ENCODE measurements at places on chromosomes 1 and 21.

DNA sequence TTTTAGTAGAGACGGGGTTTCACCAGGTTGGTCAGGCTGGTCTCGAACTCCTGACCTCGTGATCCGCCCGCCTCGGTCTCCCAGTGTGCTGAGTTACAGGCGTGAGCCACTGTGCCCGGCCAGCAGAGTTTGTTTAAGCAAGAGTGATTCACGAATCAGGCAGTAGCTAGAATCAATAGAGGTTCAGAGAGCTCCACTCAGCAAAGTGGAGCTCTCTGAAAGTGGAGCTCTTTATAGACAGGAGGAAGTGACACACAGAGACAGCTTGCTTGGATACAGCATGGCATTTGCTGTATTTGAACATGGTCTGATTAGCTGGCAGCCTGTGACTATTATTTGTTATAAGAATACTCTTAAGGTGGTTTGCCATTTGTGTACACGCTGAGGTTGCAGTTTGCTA, 27.1 kb upstream of the CD34 start:
- no peak for DNase-seq

DNA sequence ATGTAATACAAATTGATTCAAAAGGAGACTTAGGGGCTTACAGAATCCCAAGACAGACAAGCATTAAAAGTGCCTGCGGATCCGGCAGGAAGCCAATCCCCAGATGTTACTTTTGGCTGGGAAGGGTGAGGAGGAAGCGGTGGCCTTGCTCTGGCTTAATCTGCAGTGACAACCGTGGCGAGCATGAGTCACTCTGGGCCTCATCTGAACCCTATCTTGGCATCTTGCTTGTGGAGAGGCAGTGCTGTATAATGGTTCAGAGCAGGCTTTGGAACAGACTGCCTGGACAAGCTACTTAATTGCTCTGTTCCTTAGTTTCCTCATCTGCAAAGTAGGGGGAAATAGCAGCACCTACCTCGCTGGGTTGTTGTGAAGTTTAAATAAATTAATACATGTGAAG, 74.1 kb downstream of the XCL2 start:
- DNase-seq = peak; percentile 62

- DNase-seq = no peak
Measured at GRCh38 chr1:55547405-55547804, 332.2 kb upstream of the USP24 start.

DNA sequence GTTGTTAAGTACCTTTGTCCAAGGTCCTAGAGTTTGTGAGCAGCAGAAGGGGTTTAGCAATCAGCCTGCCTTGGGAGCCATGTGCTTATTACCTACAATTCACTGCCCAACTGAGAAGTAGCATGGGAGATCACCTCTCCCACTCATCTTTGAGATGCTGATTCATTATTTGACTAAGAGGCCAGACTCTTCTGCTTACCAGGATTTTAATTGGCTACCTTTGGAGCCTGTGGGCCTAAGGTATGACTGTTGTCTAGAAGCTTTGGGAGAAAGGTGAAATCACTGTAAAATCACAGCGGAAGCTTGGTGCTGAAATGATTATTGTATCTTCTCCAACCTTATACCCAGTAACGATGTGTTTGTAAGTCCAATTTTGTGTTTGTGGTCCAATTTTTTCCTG, 213.4 kb downstream of the ST6GALNAC3 start:
- DNase-seq = no peak

DNA sequence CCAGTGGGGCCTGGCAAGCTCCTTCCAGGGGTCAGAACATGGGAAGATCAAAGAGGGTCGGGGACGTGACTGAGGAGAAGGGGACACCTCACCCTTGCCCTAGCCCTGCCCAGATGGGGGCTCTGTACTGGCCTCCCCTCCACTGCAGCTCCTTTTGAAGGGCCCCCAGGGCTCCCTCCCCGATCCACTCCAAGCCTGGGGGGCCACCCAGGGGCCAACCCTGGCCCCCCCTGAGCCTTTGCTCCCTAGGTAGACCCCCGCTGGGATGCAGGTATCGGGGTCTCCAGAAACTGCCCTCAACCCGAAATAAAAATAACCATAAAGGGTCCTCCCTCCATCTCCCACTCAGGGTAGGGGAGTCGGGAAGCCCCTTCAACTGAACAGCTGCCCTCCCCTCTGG, 37.4 kb upstream of the FAM131C start:
- DNase-seq = no peak

DNA sequence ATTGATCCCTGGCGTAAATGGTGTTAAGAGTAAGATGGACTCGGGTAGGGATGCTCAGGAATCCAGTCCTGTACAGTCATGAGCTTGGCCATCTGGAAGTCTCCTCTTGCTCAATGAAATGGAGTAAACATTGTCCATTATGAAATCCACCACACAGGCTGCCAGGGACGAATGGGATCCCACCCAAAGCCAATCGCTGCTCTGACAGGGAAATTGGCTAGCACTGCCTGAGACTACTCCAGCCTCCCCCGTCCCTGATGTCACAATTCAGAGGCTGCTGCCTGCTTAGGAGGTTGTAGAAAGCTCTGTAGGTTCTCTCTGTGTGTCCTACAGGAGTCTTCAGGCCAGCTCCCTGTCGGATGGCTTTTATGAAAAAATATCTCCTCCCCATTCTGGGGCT, at the start of gene HSD11B1:
TSS of gene HSD11B1 (plus strand) at position 263 of the 400 bp plus-strand sequence. CDS start at position 360, 97 bp downstream.
- DNase-seq = no peak

GRCh38 chr1:245946905-245947304, 560.2 kb downstream of the SMYD3 start:
- no peak for DNase-seq

DNA sequence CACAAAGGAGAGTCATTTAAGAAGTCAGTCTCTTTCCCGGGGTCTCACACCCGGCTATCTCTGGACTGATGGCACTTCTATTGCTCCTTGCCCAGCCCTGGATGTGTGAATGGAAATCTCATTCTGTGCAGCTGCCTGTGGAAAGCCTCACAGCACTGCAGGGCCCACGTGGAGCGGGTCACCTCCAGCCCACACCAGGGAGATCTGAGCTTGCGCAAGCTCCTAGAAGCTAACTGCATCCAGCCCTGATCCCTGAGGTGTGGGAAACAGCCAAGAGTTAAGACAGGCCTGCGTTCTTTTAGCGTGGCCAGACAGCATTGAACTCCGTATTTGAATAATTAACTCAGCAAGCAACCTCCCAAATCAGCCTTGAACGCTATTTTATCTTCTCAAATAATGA, 150.5 kb downstream of the LRIG2 start:
- DNase-seq = no peak

GRCh38 chr1:157315544-157315943, 177.3 kb upstream of the ETV3 start:
- DNase-seq = no peak

GRCh38 chr21:42337830-42338728, 12.7 kb downstream of the TFF2 start:
- peak; percentile 87 for DNase-seq

- no peak for DNase-seq
Measured at GRCh38 chr1:28745653-28746173, 9.0 kb downstream of the YTHDF2 start.

DNA sequence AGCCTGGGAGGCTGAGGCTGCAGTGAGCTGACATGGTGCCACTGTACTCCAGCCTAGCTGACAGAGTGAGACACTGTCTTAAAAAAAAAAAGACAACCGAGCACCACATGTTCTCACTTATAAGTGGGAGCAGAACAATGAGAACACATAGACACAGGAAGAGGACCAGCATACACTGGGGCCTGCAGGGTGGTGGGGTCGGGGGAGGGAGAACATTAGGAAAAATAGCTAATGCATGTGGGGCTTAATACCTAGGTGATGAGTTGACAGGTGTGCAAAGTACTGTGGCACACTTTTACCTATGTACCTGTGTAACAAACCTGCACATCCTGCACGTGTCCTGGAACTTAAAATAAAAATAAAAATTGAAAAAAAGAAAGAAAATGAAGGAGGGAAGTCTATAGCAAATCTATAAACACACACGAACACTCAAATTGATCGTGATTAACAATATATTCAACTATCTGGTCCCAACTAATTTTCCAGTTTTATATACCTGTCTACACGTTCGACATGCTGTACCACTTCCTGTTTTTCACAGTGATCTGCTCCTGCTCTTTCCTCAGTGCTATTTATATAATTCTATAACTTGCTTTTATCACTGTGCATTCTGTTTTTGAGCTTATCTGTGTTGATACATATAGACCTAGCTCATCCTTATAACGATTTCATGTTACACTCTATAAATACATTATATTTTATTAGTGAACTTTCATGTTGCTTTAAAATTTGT, 27.2 kb downstream of the AK5 start:
- no peak for DNase-seq

GRCh38 chr1:100703716-100704115, 15.8 kb upstream of the VCAM1 start:
- DNase-seq = no peak

DNA sequence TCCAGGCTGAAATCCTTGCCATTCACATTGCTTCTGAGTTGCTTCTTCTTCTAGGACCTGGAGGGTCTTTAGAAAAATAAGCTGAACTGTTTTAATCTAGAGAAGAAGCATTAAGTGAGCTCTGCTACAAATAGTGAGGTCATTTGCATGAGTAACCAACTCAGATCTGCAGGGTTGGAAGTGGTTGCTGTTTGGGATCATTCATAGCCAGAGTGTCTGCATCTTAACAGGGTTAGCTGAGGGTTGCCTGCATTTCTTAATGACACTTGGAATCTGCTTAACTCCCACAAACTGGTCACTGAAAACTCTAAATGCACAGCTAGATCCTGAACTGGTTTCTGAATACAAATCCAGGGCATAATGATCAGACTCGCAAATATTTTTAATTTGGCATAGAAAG, 9.9 kb downstream of the CNIH3 start:
- no peak for DNase-seq
